ENCODE measurements at places on chromosomes 2 and 18.

- no peak for DNase-seq
These were observed 475.0 kb upstream of the POU3F3 start for GRCh38 chr2:104378853-104379374.

GRCh38 chr18:58639237-58639636 is 10.3 kb upstream of the ALPK2 start:
- no peak for DNase-seq

DNA sequence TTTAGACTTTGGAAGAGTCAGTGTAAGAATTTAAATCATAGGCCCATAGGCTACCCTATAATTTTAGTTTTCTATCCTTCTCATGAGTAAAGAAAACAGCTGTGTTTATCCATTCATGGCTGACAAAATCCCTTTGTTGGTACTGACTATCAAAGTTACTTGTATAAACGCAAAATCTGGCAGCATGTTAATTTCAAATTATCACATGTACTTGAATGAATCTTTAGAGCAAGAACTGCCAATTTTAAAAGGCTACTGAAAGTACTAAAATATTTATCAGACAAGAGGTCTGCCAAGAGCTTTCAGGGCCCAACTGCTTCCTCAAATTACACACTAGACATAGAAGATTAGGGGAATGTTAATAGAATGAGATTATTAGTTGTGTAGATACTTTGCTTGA is 66.6 kb downstream of the MYL12B start:
- DNase-seq, result no peak

- no peak for DNase-seq
These were observed 88.9 kb upstream of the CYP1B1 start for GRCh38 chr2:38164881-38165280.

DNA sequence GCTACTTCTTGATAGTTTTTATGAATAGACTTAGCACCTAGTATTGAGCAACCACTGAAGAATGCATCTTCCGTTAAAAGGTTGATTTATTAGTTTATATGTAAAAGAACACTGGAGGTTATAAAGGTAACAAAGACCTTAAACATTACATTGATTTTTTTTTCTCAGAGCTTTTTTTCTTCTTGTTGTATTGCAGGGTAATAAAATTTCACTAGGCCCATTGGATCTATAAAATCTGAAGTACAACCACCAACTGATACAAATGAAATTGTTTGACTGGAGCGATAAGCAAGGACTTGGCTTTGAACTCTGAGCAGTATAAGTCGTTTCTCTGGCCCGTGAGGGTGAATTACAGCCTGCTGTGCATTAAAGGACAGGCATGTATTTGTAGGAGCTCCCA is 344.0 kb downstream of the LRRTM1 start:
- no peak for DNase-seq

DNA sequence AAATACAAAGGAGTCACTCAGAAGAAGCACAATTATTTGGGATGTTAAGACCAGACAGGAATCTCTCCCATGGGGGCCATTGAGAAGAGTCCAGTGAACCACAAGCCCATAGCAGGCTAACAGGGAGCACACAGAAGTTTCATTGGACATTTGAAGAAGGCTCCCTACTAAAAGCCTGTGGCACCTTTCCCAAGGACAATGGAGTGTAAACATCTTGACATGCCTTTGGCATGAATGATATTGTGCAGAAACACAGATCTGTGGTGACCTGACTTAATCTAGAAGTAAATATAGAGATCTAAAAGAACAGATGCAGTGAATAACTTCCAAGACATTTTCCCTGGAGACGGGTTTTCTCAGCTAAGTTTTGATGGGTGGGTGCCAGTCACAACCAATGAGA is 221.5 kb downstream of the EPHA4 start:
- no peak for DNase-seq

- DNase-seq, result no peak
These were observed 641.6 kb downstream of the SUCLG1 start for GRCh38 chr2:83817511-83817910.

DNA sequence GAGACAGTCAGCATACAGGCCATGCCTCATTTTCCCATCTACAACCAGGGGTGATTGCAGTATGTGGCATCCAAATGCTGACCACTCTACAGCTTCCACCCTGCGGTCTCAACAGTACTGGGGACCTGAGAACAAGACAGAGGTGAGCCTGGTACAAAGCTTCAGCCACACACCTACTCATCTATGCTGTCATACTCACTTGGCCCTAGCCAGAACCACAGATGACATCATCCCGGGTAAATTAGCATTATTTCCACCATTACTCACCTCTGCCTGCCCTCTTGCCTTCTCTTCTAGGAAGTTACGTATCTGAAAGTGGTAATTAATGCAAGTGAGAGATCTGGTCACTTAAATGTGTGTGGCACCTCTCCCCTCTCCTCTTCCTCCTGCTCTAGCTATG is 208.2 kb upstream of the ARL4C start:
- DNase-seq, result no peak

- peak; percentile 30 for DNase-seq
These were observed 1.9 kb downstream of the CHPF start for GRCh38 chr2:219541611-219542180.

GRCh38 chr18:74760436-74760835 is 162.8 kb downstream of the ZNF407 start:
- no peak for DNase-seq

DNA sequence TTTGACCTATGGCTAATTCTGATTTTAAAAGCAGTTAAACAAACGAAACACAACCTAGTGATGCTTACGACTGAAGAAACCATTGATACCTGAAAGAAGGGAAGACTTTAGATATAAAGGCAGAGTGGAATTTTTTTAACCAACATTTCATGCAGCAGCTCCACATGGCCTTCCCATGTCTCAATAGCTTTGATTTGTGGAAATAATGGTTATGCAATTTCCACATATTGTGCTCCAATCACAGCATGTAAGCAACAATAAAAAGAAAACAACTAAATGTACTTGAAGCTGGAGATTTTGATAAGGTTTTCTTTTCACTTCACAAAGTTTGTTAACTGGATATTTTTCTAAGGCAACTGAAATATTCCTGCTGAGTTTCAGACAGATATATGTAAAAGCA is 82.0 kb upstream of the SLC39A10 start:
- DNase-seq, result no peak

- DNase-seq, result no peak
These were observed 5.8 kb downstream of the SLC14A2 start for GRCh38 chr18:45621061-45621511.

GRCh38 chr18:77020561-77020960 is 112.0 kb downstream of the MBP start:
- DNase-seq, result no peak

DNA sequence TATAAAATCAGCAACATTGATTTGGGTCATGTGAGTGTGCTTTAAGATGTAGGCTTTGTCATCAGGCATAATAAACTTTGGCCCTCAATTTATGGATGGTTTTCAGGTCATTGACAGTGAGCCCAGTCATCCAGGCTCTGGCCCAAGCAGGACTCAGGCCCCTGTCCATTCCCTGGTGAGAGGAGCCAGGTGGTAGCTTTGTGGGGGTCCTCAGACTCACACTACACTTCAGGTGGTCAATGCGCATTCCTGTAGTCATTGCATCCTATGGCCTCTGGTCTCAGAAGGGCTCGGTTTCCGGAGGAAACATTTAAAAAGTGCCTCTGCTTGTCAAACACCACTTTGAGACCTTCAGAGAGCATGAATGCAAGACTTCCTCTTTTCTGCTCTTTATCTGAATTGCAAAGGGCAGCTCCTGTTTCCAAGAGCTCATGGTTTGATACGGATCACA is 20.2 kb downstream of the LGALSL start:
- DNase-seq, result no peak

DNA sequence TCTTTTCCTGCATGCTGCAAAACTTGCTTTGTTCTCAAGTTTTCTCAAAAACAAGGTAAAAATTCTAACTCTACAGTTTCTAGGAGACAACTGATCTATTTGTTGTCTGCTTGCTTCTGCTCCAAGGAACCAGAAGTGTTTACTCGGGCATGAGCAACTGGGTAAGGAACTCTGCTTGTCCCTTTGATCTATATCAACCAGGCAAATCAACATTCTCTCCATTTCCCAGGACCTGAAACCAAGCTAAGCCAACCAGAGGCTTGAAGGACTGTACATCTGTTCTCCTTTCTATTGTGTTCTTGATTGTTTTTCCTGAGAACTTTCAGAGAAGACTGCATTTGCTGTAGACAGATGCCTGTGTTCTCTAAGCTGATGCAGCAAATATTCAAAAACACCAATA is 335.0 kb upstream of the KCNH7 start:
- DNase-seq, result no peak

- DNase-seq, result no peak
These were observed 492 bp downstream of the KIF5C start for GRCh38 chr2:148875387-148876051.

All from NCI-H1417 treated with DMSO at 0.1 percent for 48 hours (cell line).